ENCODE measurements at places on chromosomes 5 and 9.
A peak's percentile ranks its signal among the peaks of the same experiment; 100 is the strongest.

DNA sequence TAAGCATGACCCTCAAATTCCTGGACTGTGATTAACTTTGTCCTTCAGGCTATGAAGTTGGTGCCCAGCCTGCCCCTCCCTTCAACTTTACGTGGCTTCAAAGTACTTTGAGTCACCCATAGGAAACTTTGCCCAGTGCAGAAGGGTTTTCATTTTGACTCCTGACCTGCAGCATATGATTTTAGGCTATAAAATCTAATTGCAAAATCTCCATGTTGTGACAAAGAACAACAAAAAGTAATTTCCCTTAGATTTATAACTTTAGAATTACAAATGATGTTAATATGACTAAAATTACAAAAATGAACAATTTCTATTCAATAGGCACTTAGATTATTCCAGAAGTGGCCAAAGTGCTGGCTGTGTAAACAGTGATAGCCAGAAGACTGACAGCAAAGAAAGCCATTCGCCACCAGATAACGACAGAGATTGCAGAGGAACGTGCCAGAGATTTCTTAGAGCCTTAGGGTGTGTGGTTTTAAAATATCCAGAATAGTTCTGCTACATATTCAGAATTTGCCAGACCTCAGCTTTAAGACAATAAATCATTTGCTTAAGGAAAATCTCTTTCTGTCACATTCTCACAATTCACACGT, 197.4 kb downstream of the SEMA5A start:
- DNase-seq = no peak

GRCh38 chr5:12636209-12636608, 732.0 kb upstream of the CTNND2 start:
- DNase-seq = no peak

DNA sequence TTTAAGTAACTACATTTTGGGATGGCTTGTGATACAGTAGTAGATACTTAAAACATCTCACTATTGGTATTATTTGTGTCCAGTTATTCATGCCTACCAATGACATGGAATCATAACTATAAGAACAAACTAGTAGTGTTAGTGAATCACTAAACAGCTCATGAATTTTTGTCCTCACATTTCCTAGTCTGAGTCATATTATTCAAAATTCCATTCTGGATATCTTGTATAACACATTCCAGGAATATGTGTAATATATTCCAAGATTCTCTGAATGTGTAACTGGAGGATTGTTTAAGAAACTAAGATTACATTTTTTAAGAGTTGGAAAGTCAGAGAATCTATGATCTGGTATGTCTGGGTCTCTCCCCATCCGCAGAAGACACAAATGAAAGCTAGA, 565.3 kb upstream of the ZNF608 start:
- no peak for DNase-seq

DNA sequence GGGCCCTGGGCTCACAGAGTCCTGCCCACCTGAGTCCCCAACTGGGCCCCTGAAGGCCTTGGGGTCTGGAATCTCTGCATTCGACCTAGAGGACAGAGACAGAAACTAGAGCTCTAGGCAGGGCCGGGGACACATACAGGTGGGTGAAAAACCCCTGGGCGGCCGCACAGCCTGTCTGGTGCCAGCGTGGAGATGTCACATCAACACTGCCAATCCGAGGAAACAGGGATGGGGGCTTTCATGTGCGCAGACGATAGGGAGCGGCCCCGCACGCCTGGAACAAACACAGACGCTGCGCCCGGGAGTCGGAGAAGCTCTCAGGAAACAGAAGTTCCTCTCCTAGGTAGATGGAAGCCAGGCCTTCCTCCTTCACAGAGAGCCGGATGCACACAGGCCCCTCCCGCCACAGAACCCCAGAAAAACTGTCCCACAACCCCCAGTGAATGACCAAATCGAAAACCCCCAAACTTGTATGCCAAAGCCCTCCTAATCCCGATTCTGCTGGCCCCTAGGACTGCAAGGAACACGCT, 1.8 kb downstream of the GRM6 start:
- DNase-seq = no peak

DNA sequence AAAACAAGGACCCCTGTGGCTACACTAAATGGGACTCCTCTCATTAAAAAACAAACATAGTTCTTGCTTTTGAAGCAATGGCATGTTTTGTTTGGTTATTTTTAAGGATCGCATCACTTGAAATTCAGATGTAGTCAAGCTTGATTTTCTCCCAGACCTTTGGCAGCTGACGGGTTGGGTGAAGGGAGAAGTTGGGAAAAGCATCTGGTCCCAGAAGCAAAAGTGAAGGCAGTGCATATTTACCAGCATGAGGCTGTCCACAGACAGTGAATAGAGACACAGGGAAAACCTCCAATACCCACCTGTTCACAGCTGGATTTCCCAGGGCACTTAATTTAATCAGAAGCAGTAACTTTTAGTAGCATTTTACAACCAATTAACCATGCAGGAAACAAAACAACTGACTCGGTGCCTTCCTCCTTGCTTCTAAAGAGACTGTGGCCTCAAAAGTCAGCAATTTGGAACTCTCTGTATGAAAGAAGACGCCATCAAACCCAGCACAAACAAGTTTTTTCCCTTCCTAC, 245.4 kb downstream of the EBF1 start:
- no peak for DNase-seq

DNA sequence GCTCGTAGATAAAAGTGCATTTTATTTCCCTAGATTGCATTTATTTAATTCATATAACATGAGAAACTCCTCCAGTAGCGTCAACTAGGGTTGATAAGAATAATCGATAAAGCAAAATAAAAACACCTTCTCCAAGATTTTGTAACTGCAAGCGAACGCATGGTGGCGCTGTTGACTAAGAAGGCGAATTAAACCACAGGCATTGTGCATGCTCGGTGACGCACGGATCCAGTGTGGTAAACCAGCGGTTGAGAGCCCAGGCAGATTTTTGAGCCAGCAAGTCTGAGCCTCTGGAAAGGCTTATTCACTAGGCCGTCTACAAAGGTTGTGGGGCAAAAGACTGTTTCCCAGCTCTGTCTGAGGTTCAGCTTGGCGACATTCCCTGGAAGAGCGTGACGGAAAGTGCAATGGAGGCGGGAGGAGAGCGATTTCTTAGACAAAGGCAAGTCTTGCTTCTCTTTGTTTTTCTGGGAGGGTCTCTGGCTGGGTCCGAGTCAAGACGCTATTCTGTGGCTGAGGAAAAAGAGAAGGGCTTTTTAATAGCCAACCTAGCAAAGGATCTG, at the start of gene PCDHB3:
Gene PCDHB3, plus strand, starts transcription at position 231 of the 563 bp plus-strand sequence. Its CDS starts 177 bp downstream, at position 408.
- DNase-seq = no peak

DNA sequence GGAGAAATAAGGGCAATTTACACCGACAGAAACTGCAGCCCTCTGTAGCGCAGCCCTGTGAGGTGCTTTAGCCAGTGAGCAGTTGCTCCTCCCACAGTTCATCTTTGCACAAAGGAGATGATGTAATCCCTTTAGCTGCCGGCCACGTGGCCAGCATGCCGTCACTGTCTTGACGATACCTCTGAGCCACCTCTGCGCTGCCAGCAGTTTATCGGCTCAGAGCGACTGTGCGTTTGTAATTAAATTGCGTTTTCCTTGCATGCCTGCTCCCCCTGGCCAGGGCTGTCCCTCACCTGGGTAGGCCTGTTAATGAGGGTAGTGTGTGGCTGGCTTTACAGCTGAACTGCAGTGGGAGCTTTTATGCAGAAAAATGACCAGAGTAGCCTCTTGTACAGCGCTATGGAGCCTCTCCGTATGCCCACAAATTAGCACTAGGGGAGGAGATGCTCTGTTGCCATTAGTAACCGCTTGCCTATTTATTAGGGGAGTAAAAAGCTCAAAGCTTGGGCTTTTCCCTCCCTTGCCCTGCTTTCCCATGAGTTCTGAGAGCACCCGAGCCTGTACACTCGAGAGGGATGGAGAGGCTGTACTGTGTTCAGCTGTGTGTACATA, 107.0 kb downstream of the TRIO start:
- peak; percentile 67 for DNase-seq

GRCh38 chr5:83632874-83633273, 87.8 kb downstream of the HAPLN1 start:
- no peak for DNase-seq

DNA sequence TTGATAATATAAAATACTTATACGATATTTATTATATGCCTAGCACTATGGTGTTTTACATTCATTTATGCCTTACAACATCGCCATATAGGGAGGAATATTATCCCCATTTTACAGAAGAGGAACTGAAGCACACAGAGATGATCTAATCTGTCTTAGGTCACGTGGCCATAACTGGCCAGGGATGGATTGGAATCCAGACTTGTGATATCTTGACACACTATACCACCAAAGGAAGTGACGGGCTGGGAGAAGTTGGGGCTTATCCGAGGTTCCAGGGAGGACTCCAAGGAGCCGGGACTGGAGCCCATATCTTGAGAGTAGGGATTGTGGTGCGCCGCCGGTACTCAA, 129.8 kb downstream of the TMEM174 start:
- DNase-seq = no peak

GRCh38 chr9:35856206-35856605, 14.0 kb downstream of the OR13J1 start:
- DNase-seq = no peak

DNA sequence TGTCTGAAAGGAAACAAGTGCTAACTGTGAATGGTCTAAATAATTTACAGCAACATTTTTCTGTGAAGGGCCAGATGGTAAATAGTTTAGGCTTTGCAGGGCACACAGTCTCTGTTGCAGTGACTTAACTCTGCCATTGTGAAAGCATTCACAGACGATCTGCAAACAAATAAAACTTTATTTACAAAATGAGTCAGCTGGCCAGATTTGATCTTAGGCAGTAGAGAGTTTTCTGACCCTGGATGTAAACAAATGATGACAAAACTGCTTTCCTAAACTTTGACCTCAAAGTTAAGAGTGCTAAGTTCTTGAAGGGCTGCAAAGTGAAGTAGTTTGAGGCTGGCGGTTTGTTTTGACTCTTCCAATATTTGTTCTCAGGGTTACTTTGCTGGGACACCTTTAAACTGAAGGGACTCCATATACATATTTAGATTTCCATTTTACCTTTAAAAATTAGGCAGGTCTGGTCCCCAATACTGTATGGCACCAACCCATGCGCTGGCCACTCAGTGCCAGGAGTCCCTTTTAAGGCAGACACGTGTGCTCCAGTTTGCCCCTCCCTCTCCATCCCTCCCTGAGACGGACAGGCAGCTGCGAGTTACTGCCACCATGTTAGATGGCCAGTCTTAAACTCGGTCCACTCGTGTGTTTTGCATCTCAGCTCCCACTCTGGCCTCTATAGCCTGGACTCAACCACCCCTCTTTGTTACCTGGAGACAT, 4.0 kb upstream of the ADAMTS16 start:
- no peak for DNase-seq

DNA sequence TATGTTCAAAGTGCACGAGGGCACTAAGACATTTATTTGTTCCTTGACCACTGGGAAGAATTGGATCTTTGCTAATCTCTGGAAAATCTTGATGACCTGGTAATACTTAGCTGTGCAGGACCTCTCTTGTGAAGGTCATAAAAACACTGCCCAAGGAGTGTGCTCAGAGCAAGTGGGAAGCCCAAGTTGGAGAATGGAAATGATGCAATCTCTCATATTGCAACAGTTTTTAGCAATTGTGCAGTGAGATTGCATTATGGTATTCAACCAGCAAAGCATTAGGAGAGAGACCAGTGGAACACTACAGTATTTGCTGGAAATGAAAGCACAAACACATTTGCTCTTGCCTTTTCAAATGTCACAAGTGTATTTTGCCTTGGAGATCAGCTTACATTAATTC, 34.5 kb downstream of the TXNDC8 start:
- no peak for DNase-seq

- no peak for DNase-seq
These were observed 109.1 kb upstream of the PTGER4 start for GRCh38 chr5:40570408-40571129.

DNA sequence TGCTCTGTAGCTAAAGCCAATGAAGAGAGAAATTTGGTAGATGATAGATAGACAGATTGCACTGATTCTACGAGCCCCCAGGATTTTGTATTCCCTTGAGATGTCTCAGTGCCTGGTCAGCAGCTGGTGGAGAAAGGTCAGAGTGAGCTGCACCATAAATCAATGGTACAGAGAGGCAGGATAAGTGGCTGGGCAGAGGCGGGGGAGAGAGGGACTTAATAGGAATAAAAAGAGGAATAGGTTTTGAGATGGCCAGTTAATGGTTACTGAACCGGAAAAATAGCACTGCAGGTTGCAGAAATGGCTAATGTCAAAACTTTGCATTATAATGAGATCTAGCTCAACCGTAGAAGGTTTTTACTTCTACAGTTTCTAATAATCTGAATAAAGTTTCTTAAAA, 47.9 kb upstream of the SLC12A2 start:
- DNase-seq = no peak

DNA sequence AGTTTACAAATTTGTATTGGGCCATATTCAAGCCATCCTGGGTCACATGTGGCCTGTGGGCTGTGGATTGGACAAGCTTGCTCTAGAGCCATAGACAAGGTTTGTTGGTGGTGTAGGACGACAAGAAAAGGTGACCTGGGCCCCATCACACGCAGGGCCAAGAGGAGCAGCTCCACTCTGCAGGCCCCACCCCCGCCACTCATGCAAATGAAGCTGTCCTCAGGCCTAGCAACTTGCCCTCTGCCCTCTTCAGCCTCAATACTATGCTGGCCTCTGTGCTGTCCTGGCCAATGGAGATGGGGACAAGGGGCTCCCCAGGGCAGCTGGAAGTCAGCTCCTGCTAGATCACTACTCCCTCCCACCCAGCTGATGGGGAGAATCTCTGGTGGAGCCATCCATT, 55.2 kb upstream of the TMEM252 start:
- no peak for DNase-seq

- no peak for DNase-seq
These were observed 51.2 kb downstream of the USP20 start for GRCh38 chr9:129886226-129887174.

DNA sequence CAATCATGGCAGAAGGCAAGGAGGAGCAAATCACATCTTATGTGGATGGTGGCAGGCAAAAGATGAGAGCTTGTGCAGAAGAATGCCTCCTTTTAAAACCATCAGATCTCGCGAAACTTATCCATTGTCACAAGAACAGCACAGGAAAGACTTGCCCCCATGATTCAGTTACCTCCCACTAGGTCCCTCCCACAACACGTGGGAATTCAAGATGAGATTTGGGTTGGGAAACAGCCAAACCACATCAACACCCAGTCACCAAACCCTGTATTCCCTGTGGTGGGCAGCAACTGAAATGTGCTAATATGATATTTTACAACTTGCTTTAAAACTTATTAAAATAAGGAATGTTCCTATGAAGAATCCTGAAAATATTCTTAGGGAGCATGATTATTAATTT, 54.2 kb downstream of the RASGRF2 start:
- no peak for DNase-seq

GRCh38 chr5:79973511-79973910, 17.6 kb downstream of the MTX3 start:
- no peak for DNase-seq

All from mucosa of gallbladder (tissue), 1 donor.